ENCODE measurements at places on chromosomes 5 and 9. TPM values are rescaled to one million over a fixed set of nuclear protein-coding genes. Genes with fewer than 3 reads are reported as not detected.

The NPR3 gene
- total RNA-seq = 1.1 TPM

The FAM153A gene
- total RNA-seq = 7.5 TPM

The WHRN gene
- 6.7 TPM for total RNA-seq

The DOCK8 gene
- total RNA-seq = 4.3 TPM

The DIPK1B gene
- 4.3 TPM for total RNA-seq

The IFNA21 gene
- total RNA-seq = not detected

The NXNL2 gene
- total RNA-seq = 0.84 TPM

GRCh38 chr5:135999406-136000139 is 29.2 kb upstream of the TGFBI start:
- no peak for DNase-seq

DNA sequence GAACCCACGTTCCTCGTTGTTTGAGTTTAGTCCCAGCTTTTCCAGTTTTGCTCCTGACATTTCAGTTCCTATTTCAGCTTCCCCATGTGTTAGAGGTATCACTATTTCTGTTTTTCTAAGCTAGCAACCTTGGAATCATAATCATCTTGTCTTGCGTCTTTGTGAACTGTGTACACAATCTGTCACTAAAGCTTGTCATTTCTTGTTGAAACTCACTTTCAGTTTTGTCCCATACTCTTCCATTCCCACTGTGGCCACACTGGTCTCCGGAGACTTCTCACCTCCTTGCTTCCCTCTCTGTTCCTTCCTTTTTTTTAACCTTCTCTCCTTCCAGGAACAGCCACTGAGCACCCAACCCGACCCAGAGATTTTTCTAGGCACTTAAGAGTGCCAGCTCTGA is 36.9 kb downstream of the TGFBR1 start:
- no peak for DNase-seq

GRCh38 chr9:118734696-118735095 is 634.5 kb downstream of the BRINP1 start:
- DNase-seq = no peak

- DNase-seq = peak; percentile 61
Measured at GRCh38 chr9:33044677-33045282, 19.7 kb downstream of the DNAJA1 start.

- peak; percentile 28 for DNase-seq
Measured at GRCh38 chr9:32551276-32552051, 663 bp upstream of the SMIM27 start.

DNA sequence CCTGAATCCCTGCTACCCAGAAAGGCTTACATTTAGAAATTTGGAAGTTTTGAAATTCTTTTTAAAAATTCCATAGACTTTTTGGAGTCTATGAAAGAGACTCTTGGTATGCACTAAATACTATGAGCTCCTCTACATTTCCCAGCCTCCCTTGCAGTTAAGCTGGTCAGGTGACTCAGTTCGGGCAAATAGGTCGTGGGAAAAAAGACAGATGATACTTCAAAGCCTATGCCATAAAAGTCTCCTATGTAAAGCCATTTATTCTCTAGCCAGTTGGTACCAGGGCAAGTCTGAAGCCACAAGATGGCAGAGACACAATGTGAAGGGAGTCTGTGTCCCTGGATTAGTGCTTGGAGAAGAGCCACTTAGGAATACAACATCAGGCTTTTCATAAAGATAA is 101.8 kb downstream of the BOD1 start:
- DNase-seq = no peak

- DNase-seq = no peak
Measured at GRCh38 chr9:115794921-115795475, 358.6 kb upstream of the PAPPA start.

DNA sequence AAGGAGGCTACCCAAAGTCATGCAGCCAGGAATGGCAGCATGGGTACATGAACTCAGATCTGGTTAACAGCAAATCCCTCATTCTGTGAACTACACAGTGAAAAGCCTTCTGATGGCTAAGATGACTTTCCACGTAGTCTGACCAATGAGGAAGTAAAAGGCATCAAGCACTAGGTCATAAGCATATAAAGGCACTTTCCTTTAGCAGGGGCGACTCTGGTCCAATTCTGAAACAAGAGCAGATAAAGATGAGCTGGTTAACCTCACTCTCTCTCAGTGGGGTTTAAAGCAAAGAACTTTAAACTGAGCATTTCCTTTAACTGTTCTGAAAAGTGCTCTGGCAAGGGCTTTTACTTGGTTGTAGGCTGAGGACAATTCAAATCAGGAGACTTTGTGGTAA is 21.1 kb downstream of the PSMB7 start:
- no peak for DNase-seq

GRCh38 chr5:16586556-16586955 is 30.2 kb downstream of the RETREG1 start:
- DNase-seq = no peak

GRCh38 chr9:122028089-122028488 is 65.0 kb downstream of the TTLL11 start:
- DNase-seq = no peak

DNA sequence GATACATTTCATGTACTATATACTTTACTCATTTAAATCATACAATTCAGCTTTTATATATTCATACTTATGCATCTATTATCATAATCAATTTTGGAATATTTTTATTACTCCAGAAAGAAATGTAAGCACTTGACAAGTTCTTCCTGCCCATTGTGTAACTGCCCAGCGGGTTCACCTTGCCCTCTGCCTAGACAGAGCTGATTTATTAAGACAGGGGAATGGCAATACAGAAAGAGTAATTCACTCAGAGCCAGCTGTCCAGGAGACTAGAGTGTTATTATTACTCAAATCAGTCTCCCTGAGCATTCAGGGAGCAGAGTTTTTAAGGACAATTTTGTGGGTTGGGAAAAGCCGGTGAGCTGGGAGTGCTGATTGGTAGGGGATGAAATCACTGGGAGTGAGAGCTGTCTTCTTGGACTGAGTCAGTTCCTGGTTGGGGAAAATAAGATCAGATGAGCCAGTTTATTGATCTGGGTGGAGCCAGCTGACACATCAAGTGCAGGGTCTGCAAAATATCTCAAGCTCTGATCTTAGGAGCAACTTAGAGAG is 16.1 kb upstream of the SPIN1 start:
- DNase-seq = no peak

DNA sequence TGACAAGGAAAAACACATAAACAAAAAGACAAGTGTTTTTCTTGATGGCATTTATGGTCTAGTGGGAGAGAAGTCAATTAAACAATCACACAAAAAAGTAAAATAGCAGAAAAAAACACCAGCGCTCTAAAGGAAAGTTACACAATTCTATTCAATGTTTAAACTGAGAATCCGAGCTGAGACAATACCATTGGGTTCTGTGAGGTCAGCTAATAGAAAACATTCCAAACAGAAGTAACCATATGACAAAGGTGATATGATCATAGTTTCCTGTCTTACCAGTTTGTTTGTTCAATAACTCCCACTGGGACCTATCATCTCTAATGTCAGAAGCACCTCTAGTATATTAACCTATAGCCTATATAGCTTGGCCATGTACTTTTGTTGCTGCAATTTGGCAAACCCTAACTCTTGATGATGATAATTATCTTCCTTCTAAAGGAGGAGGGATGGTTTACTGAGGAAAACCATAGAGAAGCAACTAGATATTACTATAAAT is 1030.0 kb downstream of the CDH12 start:
- DNase-seq = no peak

DNA sequence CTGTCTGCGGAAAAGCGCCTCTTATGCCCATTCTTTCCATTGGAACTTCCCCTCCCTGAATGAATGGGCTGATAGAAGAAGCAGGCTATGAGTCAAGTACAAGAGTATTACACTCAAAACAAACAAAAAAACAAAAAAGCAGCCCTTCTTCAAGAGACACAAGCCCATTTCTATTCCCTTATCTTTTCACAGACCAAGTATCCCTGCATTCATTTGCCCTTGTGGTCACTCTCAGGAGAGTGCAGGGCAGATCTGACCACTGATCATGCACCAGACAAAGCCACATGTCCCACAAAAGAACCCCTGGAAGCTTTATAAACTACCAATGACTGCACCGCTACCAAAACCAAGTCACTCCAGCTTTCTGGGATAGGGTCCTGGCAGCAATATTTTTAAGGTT is 262.5 kb upstream of the TAS2R1 start:
- DNase-seq = no peak

DNA sequence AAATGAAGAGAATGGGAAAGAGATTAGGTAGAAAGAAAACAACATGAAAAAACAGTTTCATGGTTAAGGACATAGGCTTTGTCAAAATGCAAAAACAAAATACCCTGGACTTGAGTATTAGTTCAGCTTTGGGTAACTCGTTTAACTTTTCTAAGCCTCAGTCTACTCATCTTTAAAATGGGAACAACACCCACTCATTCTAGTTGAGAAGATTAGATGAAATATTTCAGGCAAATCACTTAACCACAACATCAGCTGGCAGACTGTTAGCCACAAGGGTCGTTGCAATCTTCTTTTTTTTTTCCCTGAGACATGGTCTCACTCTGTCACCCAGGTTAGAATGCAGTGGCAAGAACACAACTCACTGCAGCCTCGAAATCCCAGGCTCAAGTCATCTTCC is 185.6 kb downstream of the DCP2 start:
- no peak for DNase-seq

DNA sequence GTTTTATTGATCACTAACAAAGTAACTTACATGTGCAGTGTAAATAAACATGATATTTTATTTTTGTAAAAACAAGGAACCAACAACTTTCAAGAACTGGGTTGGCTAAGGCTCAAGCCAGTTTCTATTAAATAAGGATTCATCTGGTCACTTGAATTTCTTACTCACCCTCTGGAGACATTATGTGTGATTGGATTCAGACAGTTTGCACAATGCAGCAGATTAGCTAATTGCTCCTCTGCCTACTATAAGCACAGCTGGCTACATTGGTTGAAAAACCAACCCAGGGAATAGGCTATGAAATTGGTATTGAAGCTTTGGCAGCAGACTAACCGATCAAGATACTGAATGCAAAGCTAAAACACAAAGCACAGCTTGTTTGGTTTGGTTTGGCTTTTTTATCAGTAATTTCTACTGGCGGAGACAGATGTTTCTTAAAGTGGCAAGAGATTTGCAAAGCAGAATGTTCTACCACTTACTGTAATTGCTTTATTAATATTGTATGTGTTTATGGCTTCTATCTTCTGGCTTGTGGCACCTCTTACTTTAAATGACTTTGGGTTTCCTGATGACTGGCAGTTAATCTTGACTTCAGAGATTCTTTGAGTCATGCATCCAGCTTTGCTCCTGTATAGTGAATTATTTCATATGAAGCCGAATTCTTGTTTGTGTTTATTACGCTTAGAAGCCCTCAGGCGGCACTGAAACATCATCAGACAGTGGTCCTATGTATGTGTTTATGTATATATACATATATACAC is 231.5 kb downstream of the MPDZ start:
- DNase-seq = no peak

Data from pancreas (tissue), 10 donors.